ENCODE measurements at places on chromosomes 2 and 18. TPM values are rescaled to one million over a fixed set of nuclear protein-coding genes. Genes with fewer than 3 reads are reported as not detected.

Gene NEURL3
- total RNA-seq: 0.25 TPM

DNA sequence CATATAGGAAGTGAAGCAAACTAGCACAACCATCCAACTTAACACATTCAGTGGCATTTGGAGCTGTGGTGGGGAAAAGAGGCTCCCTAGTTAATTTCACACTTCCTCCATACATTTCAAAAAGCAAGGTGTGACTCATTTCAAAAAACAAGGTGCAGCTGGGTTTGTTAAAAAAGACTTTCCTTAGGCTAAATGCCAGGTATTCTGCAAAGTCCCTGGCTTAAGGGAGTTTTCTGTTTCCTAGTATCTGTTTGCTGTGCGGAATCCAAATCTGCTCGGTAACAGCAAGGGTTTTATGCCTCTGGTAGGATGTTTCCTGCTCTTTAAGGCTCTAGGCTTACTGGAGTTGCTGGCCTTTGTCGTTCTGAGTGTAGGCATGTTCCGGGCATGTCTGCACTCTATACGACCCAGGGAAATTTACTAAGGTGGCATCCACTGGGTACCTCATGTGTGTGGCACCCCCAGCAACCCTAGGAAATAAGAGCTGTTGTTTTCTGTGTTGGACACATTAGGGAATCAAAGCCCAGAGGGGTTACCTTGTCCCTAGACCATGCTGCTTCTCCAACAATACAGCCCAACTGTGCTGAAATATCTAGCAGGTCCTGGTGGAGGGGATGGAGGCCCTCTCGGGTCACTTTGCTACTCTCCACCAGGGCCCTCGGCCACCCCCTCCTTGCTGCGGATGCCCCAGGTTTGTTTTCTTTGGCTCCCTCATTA is 634 bp upstream of the MSGN1 start:
- no peak for DNase-seq

DNA sequence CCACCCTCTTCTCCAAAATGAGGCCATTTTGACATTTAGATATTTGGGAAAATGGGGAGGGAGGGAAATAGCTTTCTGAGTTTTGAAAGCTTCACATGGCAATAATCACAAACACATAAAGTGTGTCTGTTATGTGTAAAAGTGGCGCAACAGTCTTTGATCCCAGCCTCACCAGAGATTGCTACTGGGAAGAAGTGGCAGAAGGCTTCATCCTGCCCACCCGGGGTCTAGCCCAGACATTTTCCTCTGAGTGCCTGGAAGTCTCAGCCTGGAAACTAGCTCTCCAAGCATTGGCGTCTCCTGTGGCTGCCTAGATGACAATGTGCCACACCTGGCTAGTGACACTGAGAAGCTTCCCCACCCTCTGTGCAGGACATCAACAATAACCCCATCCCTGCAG is 1.7 kb upstream of the LBH start:
- no peak for DNase-seq

- DNase-seq: no peak
Measured at GRCh38 chr2:48346124-48346536, 183.8 kb upstream of the STON1 start.

- DNase-seq: no peak
Measured at GRCh38 chr2:10185046-10185445, 62.5 kb downstream of the RRM2 start.

DNA sequence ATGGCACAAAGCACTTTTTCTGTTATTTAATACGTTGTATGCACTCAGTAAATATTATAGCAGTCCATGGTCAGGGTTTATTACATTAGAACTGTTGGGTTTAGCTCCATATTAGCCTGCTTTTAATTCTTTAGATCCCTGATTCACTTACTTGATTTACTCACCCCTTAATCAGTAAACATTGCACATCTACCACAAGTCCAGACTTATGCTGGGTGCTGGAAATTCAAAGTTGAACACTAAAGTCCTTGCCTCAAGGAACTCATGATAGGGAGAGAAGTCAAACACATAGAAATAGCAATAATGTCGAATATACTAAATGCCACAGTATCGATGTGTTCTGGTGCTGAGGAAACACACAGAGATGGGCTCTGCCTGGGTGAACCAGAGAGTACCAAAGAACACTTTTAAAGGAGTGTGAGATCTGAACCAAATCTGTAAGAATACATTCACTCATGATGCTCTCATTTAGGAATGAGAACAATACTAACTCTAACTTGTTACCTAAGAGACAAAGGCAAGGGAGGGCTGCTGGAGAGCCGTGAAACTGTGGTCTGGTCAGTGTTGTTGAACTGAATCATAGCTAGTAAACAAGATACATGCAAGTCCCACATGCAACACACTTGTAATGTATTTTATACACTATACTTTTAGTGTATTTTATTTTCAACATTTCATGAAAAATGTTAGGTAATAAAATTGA is 4.9 kb downstream of the STAT4 start:
- DNase-seq: no peak

DNA sequence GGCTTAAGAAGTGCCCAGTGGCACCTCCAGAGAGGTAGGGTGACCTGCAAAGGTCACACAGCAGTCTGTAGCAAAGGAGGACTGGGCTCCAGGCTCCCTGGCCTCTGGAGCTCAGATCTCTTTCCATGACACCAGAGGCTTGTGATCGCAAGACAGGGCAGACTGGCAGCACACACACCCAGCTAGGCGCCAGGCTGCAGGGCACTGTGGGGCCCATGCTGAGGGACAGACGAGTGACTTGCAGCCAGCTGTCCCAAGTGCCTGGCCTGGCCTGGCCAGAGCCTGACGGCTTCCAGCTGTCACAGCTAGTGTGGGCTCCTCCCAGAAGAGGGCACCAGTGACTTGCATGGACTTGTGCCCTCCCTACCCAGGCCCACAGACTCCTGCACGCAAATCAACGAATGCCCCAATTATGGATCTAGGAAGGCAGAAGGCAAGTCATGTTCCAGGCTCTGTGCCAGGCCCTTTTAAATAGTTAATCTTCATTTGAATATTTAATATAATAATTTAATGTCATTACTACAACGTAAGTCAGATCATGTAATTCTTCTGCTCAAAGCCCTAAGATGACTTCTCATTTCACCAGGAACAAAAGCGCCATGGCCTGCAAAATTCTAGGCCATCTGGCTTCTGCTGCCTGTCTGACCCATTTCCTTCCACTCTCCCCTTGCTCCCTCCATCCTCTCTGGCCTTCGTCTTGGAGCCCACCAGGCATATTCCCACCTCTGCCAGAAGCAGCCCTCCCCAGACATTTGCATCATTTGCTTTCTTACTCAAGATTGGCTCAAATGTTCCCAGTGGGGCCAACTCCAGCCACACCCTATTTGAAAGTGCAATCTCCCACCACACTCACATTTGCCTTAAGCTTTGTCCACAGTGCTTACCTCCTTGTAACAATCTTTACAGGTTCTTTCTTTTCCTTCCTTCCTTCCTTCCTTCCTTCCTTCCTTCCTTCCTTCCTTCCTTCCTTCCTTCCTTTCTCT is 3.7 kb upstream of the SPEG start:
- no peak for DNase-seq
